ENCODE measurements at places on chromosomes 4 and X. TPM values are rescaled to one million over a fixed set of nuclear protein-coding genes. Genes with fewer than 3 reads are reported as not detected.

The NHS gene
- 6.7 TPM for total RNA-seq

The ANAPC10 gene
- 20.2 TPM for total RNA-seq

The UGT2B15 gene
- not detected for total RNA-seq

The ERCC6L gene
- total RNA-seq: 6.5 TPM

The PCDH19 gene
- total RNA-seq: 0.05 TPM

The GPRASP1 gene
- total RNA-seq: 1.1 TPM

The REELD1 gene
- total RNA-seq: not detected

The FAM114A1 gene
- total RNA-seq: 73.7 TPM

The MAGIX gene
- 2.0 TPM for total RNA-seq

The ARL13A gene
- total RNA-seq: not detected

The TBC1D19 gene
- total RNA-seq: 12.6 TPM

The POU3F4 gene
- total RNA-seq: not detected

The TRPC3 gene
- not detected for total RNA-seq

The USP17L17 gene
- not detected for total RNA-seq

The CITED1 gene
- not detected for total RNA-seq

The CFI gene
- total RNA-seq: 2.2 TPM

The BTK gene
- total RNA-seq: not detected

The MAGEA2 gene
- total RNA-seq: 18.7 TPM

The PACRGL gene
- 23.0 TPM for total RNA-seq

The GPRIN3 gene
- total RNA-seq: 0.02 TPM

The MAGEC3 gene
- total RNA-seq: not detected

The ATP11C gene
- 11.1 TPM for total RNA-seq

The NHSL2 gene
- not detected for total RNA-seq

The NDNF gene
- total RNA-seq: not detected

The HSFX2 gene
- total RNA-seq: 0.28 TPM

The ZCCHC18 gene
- not detected for total RNA-seq

The CLGN gene
- total RNA-seq: 0.38 TPM

The POU4F2 gene
- not detected for total RNA-seq

The ADH1A gene
- total RNA-seq: not detected

The TLR10 gene
- total RNA-seq: not detected

The ARHGAP36 gene
- total RNA-seq: not detected

The C4orf54 gene
- total RNA-seq: 0.22 TPM

The ARR3 gene
- total RNA-seq: not detected

The CT45A3 gene
- total RNA-seq: not detected

Data from PC-9 (cell line).